Smooth muscle cell of the brain vasculature (primary cell): ENCODE measurements at places on chromosomes 12 and 14.

- no peak for DNase-seq
Measured at GRCh38 chr12:58764100-58764953, 156.0 kb downstream of the LRIG3 start.

GRCh38 chr12:121085069-121085468, 46.0 kb upstream of the OASL start:
- no peak for DNase-seq

DNA sequence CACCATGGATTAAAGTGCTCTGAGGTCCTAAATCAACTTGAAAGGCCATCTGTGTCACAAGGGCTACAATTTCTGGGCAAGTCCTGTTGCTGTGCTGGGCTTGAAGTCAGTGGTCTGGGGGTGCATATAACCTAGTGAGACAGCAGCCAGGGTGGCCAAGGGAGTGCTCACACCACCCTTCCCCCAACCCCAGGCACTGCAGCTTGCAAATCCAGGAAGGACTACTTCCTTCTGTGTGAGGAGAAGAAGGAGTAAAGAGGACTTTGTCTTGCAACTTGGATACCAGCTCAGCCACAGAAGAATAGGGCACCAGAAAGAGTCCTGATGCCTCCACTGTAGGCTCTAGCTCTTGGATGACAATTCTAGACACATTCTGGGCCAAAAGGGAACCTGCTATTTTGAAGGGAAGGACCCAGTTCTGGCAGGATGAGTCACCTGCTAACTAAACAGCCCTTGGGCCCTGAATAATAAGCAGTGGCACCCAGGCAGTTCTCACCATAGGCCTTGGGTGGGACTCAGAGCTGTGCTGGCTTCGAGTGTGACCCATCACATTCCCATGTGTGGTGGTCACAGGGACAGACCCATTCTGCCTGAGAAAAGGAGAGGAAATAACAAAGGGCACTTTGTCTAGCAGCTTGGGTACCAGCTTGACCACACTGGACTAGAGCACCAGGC, 32.6 kb upstream of the DHRS7 start:
- no peak for DNase-seq

DNA sequence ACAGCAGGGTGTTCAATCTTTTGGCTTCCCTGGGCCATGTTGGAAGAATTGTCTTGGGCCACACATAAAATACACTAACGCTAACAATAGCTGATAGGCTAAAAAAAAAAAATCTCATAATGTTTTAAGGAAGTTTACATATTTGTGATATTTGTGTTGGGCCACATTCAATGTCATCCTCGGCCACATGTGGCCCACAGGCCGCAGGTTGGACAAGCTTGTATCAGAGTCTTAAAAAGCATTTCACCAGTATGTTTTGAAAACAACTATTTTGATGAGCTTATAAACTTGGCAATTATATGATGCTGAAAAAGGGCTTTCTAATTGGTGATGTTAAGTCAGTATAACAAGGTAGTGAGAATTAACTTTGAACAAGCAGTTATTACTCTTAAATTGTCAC, 78.9 kb downstream of the PIK3C2G start:
- no peak for DNase-seq

DNA sequence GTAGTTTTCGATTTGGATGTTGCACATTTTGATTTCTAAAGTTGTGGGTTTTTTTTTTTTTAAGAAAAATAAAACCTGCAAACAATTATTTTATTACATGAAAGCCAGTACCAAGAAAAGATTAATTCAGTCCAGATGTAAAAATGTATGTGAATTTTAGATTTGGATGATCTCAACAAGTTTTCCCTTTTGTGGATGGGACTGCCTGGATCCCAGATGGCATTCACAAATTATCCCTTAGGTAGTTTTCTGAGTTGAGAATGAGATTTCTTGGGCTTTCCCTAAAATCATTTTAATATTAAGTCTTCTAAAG, 2.8 kb downstream of the FRMD6 start:
- no peak for DNase-seq

- no peak for DNase-seq
Measured at GRCh38 chr12:109369831-109370230, 22.1 kb downstream of the MYO1H start.

- peak; percentile 87 for DNase-seq
Measured at GRCh38 chr14:101927859-101928258, 36.5 kb upstream of the DYNC1H1 start.

- no peak for DNase-seq
Measured at GRCh38 chr14:52078721-52079120, 9.9 kb upstream of the NID2 start.

- DNase-seq = no peak
Measured at GRCh38 chr14:90303473-90303872, 28.3 kb downstream of the NRDE2 start.

- no peak for DNase-seq
Measured at GRCh38 chr12:129119537-129119936, 266.3 kb downstream of the GLT1D1 start.

GRCh38 chr12:47317175-47317915, 237.6 kb upstream of the AMIGO2 start:
- DNase-seq = no peak

DNA sequence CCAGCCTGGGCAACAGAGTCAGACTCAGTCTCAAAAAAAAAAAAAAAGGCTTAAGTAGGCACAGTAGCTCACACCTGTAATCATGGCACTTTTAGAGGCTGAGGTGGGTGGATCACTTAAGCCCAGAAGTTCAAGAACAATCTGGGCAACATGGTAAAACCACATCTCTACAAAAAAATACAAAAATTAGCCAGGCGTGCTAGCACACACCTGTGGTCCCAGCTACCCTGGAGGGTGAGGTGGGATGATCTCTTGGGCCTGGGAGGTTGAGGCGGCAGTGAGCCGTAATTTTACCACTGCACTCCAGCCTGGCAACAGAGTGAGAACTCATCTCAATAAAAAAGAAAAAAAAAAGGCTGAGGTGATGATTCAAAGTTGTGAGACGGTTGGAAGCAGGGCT, 9.1 kb upstream of the RESF1 start:
- no peak for DNase-seq

DNA sequence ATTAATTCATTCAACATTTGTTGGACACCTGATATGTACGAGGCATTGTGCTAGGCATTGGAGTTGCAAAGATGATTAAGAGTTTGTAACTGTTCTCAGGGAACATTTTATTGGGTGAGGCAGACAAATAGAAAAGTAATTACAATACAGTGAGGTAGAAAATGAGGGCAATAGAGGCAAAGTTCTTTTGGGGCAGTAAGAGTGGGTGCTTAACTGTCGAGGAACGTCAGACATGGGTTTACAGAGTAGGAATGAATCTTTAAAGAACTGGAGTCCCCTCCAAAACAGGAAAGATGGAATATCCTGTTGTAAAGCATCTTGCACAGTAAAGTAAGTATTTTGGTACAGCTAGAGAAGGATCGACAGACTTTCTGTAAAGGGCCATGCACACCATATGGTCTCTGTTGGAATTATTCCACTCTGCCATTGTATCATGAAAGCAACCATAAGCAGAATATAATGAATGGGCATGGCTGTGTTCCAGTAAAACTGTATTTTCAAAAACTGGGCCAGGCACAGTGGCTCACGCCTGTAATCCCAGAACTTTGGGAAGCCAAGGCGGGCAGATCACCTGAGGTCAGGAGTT, 9.1 kb downstream of the CREBL2 start:
- no peak for DNase-seq

DNA sequence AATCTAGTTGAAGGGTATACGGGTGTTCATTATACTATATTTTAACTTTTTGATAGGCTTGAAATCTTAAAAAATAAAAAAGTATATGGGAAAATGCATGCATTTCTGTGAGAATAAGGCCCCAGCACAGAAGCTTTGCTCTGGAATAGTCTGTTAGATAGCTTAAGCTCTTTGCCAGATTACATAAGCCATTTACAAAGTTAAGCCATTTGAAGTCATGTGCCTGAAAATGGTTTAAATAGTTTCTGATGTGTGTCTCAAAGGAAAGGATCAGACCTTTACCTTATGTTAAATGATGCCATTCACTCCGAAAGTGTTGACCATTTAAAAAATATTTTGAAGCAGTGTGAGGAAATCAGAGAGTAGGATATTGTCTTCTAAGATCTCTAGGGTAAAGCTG, 51.3 kb downstream of the WASHC4 start:
- no peak for DNase-seq

- DNase-seq = no peak
Measured at GRCh38 chr14:72053651-72054050, 121.4 kb downstream of the RGS6 start.

DNA sequence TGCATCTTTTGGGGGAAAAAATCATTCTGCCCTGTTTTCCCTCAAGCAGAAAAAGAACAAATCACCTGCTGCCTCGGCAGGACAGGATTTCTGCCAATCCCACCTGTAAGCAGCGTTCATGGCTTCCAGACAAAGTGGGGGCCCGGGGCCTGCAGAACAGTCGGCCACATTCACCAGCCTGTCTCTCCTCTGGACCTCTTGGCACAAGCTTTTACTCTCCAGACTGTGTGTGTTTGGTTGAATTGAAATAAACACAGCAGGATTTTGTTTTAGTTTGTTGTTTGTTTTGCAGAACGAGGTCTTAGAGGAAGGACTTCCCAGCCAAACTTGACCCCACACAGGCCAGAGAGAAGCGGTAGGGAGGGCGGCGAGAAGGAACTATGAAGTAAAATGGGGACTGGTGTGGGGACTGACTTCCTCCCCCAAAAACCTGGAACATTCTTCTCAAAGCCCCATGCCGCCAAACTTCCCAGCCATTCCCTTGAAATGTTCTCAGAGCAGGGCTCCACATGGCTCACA, 41.7 kb upstream of the FOS start:
- DNase-seq = no peak

GRCh38 chr12:131980263-131980662, 30.5 kb downstream of the EP400 start:
- no peak for DNase-seq

GRCh38 chr14:51327376-51327775, 87.3 kb downstream of the TMX1 start:
- DNase-seq = no peak

DNA sequence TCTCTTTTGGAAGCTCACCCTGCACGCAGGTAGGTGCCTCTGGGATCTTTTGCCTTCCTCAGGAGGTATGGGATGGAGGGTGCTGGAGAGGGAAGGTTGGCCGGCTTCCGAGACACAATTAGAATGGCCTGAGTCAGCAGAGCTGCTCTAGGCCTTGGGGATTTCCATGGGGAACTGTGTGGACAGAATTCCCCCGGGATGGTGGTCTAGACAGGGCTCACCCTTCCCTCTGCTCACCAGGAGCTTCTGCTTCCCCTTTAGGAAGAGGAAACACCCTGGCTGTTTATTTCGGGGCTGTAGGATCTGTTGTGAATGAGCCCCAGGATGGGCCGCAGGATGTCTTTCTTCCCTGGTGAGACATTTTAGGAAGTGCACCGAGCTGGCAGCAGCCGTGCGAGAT, 43.7 kb upstream of the TMED10 start:
- no peak for DNase-seq

DNA sequence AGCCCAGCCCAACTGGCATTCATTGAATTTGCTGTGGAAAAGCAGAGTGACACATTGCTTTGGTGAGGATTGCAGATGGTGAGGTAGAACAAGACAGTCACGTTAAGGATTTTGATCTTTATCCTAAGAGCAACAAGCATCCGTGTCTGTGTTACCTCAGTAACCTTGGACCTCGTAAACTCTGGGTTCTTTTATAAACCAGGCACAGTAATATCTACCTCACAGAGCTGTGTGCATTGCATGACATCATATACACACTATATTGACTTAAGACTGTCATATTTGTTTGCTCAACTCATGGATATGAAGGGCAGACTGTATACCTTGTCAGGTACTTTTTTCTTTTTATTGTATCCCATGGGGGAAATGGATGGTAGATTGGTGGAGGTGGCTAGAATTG, 156.2 kb downstream of the ETV6 start:
- DNase-seq = no peak
